Iris pigment epithelial cell (primary cell): ENCODE measurements at places on chromosomes 6 and 20.

DNA sequence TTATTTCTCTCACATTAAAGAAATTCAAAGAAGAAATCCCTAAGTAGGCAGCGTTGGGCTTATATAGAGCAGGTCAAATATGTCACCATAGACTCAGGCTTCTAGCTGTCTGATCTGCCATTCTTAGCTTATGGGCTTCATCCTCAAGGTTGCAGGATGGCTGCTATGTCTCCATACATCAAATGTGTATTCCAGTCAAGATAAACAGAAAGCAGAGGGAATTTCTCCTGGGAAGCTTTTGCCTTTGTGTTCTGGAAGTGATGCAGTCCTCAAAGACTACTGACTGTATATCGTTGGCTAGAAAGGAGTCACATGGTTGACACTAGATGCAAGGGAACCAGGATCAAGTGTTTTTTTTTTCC lies 36.0 kb downstream of the ZNF341 start:
- DNase-seq, result no peak

- no peak for DNase-seq
Measured at GRCh38 chr6:163014736-163015135, 287.0 kb downstream of the PACRG start.

- peak; percentile 23 for DNase-seq
Measured at GRCh38 chr6:37566111-37566949, 66.6 kb upstream of the CCDC167 start.

DNA sequence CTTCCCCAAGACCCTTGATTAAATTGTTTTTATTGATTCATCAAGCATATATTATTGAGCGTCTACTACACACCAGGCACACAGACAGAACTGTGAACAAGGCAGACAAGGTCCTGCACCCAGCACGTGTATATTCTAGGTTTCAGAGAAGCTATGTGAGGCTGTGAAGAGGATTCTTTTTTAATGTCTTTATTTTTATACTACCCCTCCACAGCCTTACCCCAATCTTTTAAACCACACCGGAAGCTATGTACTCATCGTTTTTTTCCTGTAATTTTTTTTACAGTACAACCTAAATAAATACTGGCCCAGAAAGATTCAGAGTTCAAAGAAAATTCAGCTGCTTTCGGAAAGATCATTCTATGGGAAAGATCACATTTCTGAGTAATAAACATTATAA lies 10.0 kb downstream of the SGK1 start:
- peak; percentile 52 for DNase-seq

GRCh38 chr6:120960761-120961160 lies 373.5 kb downstream of the TBC1D32 start:
- DNase-seq, result no peak

DNA sequence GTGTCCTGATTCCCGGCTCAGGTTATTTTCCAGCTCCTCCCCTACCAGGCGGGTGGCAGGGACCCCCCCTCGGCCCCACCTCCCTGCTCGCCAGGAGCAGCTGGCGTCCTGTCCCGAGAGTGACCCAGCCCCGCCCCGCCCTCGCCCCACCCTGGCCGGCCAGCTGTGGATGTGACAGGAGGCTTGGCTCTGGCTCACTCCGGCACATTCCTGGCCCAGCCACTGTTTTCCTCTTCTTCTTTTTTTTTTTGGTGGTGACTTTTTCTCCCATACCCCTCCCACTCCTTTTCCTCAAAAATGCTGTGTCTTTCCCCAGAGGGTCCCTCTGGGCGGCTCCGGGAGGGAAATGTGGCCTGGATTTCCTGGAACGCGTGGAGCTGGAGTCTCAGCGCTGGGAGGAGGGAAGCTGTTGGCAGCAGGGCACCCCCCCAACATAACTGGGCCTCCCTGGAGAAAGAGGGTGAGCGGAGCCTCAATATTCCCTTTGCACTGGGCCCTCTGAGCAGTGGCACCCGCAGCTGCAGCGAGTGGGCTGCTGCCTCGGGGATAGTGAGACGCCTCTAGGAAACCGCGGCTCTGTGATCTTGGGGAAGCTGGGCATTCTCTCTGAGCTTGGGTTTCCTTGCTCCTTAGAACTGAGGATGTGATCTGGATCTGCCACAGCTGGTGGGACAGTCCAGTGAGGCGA lies 28.3 kb upstream of the CSNK2A1 start:
- no peak for DNase-seq

DNA sequence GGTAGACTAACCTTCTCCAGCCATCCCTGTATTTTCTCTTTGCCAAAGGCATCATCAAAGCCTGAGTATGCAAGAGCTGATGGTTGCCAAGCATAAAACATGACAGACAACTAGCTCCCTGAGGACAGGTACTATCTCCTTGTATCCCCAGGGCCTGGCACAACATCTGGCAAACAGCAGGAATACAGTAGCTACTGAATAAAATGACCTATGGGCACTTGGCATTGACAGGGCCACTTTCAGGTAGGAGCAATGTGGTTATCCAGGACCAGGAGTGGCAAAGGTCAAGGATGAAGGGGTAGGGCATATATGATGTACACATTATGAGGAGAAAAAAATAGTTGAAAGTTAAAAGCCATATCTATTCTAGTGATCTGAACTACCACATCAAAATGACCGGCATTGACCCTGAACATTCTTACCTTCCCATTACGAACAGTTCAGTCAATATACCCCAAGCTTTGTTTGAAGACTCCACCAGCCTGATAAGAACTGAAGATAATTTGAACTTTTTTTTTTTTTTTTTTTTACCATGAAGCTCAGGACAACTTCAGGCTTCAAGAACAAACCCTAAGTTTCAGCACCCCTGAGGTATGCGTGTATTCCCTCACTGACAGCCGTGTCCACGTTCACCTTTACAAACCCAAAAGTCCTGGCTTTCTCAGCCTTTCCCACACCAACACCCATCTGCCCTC lies 12.3 kb downstream of the ABHD12 start:
- DNase-seq, result no peak

DNA sequence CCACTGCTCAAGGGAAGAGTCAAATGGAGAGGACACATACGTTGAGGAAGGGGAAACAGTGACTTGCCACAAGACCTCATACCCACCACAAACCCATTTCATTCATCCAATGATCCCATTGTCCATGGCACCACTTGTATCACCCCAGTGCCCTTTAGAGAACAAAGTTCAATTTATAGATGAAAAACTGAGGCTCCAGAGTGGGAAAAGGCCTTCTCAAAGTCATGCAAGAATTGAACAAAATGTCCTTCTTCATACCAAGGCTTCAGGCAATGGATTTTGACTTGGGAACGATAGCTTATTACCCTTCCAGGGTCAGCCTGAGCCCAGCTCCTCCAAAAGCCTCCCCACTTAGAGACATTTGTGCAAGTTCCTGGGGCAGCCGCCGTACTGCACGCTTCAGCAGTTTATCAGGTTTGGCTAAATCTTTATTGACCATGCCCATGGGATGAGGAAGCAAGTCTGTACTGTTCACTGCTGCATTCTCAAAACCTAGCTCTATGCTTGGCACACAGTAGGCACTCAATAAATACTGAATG lies 47.3 kb upstream of the MRPS10 start:
- DNase-seq, result no peak

DNA sequence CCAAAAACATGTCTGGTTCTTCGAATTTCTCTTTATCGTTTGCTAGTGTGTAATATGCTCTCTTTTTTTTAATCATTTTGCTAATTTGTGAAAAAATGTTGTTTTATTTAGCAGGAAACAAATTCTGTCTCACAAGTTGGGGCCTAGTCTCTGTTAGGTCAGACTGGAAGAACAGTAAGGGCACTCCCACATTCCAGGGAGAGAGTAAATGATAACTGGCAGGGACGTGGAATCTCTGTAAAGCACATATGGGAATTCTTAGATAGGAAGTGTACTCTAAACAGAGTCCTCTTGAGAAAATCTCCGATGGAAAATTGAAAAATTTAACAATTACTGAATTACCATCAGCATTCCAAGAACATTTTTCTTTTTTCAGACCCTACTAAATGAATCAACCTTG lies 16.4 kb upstream of the CCDC28A start:
- peak; percentile 18 for DNase-seq

DNA sequence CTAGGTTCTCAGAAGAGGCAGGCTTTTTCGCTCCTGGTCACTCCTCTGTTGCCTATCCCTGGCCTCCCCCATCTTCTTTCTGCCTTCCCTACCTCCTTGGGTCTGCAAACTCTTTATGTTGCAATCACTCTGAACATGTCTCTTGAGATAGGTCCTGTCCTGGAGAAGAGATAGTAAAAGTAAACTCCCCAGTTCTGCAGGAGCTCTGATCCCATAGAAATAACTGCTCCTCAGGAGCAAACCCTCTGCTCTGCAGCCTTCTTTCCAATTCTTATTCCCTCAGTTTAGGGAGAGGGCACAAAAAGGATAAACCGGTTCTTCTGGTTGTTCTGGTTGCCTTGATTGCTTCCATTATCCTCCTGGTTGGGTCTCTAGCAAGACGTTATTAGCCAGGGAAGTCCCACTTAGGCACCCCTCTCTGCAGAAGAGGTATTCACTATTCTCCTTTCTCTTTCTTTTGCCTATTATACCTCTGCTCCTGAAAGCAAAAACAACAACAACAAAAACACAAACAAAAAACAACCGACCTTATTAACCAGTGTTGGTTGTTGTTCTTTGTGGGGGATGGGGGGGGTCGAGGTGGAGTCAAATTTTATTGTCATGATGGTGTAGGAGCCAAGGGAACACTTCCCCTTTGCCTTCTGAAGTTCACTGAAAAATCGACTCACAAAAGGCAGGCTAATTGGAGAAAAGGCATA lies 973 bp downstream of the TRIM38 start:
- peak; percentile 45 for DNase-seq

- no peak for DNase-seq
Measured at GRCh38 chr20:2921506-2921905, 48.2 kb downstream of the PTPRA start.

- DNase-seq, result no peak
Measured at GRCh38 chr6:81969011-81969410, 216.5 kb upstream of the TENT5A start.

DNA sequence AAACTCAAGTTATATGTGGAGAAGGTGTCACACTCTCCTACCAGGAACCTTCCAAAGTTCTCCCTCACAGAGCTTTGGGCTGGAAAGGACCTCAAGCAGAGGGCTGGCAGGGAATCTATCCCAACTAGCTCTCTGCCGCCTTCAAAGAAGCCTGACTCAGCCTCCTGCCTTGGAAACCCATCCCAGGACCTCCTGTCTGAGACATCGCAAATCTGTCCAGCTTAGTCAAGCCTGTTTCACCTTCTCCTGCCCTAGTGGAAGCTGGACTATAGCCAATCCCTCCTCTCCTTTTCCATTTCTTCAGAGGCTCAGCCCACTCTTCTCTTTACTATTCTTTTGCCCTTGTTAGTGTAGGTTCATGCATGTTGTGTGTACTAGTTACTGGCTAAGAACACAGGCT lies 48.2 kb upstream of the FOXP4 start:
- peak; percentile 65 for DNase-seq

DNA sequence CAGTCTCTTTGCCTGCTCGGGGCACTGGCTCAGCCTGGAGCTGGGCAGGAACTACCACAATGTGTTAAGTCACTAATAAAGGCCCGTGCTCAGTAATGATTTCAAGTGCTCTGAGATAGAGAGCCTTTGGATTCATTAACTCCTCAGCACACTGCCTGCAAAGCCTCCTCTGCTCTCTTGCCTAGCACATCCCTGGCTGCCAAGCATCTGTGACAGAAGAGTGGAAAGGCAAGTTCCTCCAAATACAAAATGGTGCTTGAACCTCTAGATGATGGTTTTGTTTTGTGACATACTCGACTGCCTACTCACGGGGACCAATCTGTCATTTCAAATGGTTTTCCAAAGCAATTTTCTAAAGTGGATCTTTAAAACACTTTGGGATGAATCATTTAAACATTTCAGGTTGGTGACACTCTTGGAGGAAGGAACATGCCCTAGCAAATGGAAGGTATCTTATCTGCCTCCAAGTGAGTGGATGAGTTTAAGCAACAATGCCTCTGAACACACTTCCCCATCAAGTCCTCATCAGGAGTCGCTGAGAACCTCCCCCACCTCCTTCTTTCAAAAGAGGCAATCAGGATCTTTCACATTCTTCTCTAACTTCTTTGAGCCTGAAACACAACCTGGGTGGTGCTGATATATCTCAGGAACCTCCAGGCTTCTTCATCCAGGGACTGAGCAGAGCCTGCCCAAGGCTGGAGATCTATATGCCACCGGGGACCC lies 35.8 kb downstream of the METTL24 start:
- no peak for DNase-seq

DNA sequence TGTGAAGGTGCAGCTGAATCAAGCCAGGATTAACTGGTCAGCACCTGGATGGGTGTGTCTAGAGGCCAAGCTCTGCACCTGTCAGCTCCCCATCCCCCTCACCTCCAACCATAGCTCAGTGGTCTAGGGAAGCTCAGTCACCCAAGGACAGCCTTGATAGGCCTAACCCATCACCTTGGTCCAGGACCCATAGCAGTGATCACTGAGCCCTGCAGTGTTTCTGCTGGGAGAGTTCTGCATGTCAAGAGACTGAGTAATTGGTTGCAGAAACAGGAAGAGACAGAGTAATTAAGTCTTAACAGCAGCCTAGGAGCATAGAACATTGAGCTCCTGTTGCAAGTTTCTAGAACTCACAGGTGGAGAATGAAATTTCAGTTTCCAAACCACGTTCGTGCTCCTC lies 18.7 kb upstream of the RALGAPB start:
- DNase-seq, result peak; percentile 45

GRCh38 chr6:55968926-55969325 lies 93.5 kb upstream of the BMP5 start:
- no peak for DNase-seq

- no peak for DNase-seq
Measured at GRCh38 chr6:144741659-144742058, 456.5 kb downstream of the UTRN start.

DNA sequence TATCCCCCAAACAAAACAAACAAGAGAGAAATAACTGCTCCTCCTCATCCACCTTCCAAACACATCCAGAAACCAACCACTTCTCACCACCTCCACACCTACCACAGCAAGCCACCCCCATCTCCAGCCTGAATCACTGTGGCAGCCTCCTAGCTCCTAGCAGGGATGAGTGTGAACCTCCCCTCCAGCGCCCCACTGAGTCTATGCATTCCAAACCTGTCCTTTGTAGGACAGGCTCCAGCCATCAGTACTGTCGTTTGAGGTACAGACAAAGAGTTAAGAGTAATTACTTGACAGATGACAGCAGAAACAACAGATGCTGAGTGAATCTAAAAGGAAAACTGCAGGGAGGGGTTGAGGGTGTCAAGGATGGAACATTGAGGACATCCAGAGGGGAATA lies 2.4 kb downstream of the METTL24 start:
- no peak for DNase-seq

- peak; percentile 17 for DNase-seq
Measured at GRCh38 chr6:130377371-130377770, 11.6 kb downstream of the TMEM200A start.

GRCh38 chr6:30029588-30029987 lies 31.5 kb upstream of the POLR1H start:
- no peak for DNase-seq
